Common myeloid progenitor, CD34-positive (primary cell): ENCODE measurements at places on chromosomes 13 and 19.
A peak's percentile ranks its signal among the peaks of the same experiment; 100 is the strongest.

GRCh38 chr13:44865722-44866410, 123.4 kb downstream of the NUFIP1 start:
- no peak for DNase-seq
- H3K4me1 ChIP-seq: no peaks in the 10 kb centered on the region
- H3K4me3 ChIP-seq: no peak overlapping the region
- H3K27ac ChIP-seq: no peak overlapping the region
- H3K27me3 ChIP-seq: no peaks in the 10 kb centered on the region
- no peaks in the 10 kb centered on the region for H3K36me3 ChIP-seq

DNA sequence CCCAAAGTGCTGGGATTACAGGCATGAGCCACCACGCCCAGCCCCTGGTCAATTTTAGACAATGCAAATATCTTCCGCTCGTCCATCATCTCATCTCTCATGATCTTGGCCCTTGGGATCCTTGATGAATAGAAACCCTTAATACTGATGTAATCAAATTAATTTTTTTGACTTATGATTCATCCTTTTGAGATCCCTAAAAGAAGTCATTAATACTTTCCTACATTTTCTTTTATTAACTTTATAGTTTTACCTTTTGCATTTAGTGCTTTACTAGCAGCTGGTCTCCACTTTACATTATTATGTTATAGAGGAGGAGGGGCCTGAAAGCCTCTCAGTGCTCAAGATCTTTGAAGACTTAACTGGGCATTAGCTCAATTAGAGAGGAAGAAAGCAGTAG, 7.7 kb upstream of the KASH5 start:
- DNase-seq: no peak
- H3K27ac ChIP-seq: no peak overlapping the region
- H3K36me3 ChIP-seq: no peaks in the 10 kb centered on the region
- no peaks in the 10 kb centered on the region for H3K4me1 ChIP-seq
- H3K4me3 ChIP-seq: no peak overlapping the region
- peaks cover 4% of the 10 kb centered on the region for H3K27me3 ChIP-seq

- DNase-seq: no peak
- no peak overlapping the region for H3K27ac ChIP-seq
- no peak overlapping the region for H3K4me3 ChIP-seq
- H3K36me3 ChIP-seq: no peaks in the 10 kb centered on the region
- no peaks in the 10 kb centered on the region for H3K27me3 ChIP-seq
These were observed 281.8 kb upstream of the ZNF507 start for GRCh38 chr19:32063601-32064000.

DNA sequence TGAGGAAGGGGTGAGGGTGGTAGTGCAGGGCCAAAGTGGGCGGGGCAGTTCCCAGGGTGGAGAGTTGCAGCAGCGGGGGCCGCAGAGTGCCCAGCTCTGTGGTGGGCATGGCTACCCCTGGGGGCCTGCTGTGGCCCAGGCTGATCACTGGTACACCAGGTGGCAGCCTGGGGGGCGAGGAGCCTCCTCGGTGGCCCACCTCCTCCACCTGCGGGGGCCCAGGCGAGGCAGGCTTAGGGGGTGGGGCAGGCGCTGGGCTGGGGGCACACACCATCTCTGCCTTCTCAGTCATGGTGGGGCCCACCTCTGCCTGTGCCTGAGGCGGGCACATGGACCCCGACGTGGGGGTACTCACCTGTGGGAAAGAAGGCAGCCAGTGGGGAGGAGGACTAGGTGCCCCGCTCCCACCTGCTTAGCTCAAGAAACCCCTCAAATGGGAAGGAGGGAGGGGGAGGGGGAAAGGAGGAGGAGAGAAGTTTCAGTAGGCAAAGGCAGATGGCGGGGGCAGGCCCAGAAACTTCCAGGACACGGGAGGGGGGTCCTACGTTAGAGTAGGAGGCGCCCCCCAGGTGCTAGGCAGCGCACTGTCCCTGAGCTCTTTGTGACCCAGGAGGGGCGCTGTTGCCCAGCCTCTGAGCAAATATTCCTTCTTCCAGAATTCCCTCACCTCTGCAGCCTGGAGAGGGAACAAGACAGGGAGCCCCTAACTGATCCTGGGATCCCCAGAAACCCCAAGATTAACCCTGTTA, 1.6 kb downstream of the LYL1 start:
- H3K4me3 ChIP-seq: peak overlapping the region; percentile 97
- H3K4me1 ChIP-seq: peaks cover 58% of the 10 kb centered on the region
- H3K36me3 ChIP-seq: no peaks in the 10 kb centered on the region
- peak; percentile 58 for DNase-seq

GRCh38 chr19:51150627-51151026, 8.5 kb downstream of the SIGLEC7 start:
- H3K27ac ChIP-seq: no peak overlapping the region
- H3K4me1 ChIP-seq: peaks cover 7% of the 10 kb centered on the region
- no peaks in the 10 kb centered on the region for H3K36me3 ChIP-seq
- no peak for DNase-seq
- no peak overlapping the region for H3K4me3 ChIP-seq

DNA sequence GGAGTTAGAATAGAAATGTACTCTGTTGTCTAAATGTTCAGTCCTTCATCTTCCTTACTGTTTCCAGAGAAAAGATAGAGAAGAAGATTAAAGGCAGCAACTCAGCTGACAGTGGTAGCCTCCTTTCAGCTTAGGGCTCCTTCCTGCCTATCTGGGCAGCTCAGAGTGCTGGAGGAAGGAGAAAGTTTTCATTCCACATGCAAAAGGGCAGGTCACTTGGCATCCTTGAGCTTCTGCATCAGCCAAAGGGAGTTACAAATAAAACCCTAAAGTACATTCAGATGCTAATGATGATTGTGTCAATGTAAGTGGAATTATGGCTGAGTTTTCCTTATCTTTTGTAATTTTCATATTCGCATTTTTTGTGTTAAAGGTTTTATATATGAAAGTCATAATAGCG, 58.9 kb downstream of the ESD start:
- H3K4me1 ChIP-seq: peaks cover 35% of the 10 kb centered on the region
- no peak for DNase-seq
- no peaks in the 10 kb centered on the region for H3K27me3 ChIP-seq
- no peak overlapping the region for H3K27ac ChIP-seq

- no peak overlapping the region for H3K4me3 ChIP-seq
- H3K27me3 ChIP-seq: no peaks in the 10 kb centered on the region
- DNase-seq: no peak
- H3K4me1 ChIP-seq: peaks cover 18% of the 10 kb centered on the region
These were observed 6.7 kb downstream of the ZBTB32 start for GRCh38 chr19:35710784-35711723.

GRCh38 chr19:46366620-46367292, 19.9 kb downstream of the PPP5C start:
- peaks cover 21% of the 10 kb centered on the region for H3K36me3 ChIP-seq
- H3K27me3 ChIP-seq: no peaks in the 10 kb centered on the region
- peaks cover 13% of the 10 kb centered on the region for H3K4me1 ChIP-seq
- no peak for DNase-seq

DNA sequence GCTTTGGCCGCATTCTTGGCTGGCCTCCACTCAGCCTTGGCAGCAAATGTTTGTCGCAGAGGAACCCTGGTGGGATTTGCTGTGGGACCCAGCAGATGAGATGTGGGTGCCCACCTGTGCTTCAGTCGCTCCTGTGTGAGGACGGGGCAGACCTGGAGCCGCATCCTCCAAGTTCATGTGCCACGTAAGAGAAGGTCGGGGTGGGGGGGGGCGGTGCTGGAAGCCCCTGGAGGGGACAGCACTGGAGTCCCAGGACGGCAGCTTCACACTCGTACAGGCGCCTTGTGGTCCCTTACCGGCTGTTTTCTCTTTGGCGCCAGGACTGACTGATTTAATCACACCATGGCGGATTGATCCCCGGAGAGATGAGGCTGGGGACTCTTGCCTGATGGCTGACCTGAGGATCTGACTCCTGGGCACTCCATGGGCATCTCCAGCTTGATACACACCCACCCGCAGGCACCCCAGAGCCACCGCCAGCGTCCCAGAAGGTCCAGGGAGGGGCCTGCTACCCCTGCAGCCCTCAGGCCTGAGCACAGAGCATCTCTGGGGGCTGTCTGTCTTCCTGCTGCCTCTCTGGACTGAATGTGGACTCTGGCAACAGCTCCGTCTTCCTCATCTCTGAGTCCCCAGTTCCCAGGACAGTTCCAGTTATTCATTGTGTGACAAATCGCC, 10.0 kb upstream of the GRTP1 start:
- H3K4me1 ChIP-seq: no peaks in the 10 kb centered on the region
- H3K27me3 ChIP-seq: peaks cover 3% of the 10 kb centered on the region
- DNase-seq: no peak
- H3K27ac ChIP-seq: no peak overlapping the region
- no peaks in the 10 kb centered on the region for H3K36me3 ChIP-seq

GRCh38 chr13:48153186-48153585, 58.3 kb upstream of the MED4 start:
- no peak for DNase-seq
- no peaks in the 10 kb centered on the region for H3K27me3 ChIP-seq
- no peak overlapping the region for H3K4me3 ChIP-seq
- no peak overlapping the region for H3K27ac ChIP-seq
- peaks cover 17% of the 10 kb centered on the region for H3K4me1 ChIP-seq

GRCh38 chr13:37313372-37313771, 207.9 kb upstream of the CSNK1A1L start:
- no peaks in the 10 kb centered on the region for H3K36me3 ChIP-seq
- DNase-seq: no peak
- no peaks in the 10 kb centered on the region for H3K4me1 ChIP-seq
- no peak overlapping the region for H3K4me3 ChIP-seq
- no peak overlapping the region for H3K27ac ChIP-seq

DNA sequence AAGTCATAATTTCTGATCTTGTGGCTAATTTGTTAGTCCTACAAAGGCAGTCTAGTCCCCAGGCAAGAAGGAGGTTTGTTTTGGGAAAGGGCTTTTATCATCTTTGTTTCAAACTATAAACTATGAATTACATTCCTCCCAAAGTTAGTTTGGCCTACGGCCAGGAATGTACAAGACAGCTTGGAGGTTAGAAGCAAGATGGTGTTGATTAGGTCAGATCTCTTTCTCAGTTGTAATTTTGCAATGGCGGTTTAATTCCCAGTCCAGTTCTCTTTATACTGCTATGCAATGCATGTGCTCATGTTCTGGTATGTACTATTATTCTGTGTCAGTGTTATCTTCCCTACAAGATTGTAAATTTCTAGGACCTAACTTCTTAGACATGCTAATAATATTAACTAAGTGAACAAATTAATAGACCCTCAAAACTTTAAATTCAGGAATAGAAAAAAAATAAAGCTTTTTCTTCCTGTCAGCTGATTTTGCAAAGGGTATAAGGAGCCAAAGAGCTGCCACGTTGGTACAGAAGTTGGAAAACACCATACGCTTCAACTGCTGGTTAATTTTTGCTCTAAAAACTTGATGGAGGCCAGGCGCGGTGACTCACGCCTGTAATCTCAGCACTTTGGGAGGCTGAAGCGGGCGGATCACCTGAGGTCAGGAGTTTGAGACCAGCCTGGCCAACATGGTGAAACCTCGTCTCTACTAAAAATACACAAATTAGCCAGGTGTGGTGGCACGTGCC, 1.3 kb upstream of the DNAJC15 start:
- H3K4me1 ChIP-seq: no peaks in the 10 kb centered on the region
- DNase-seq: no peak
- H3K27me3 ChIP-seq: no peaks in the 10 kb centered on the region

DNA sequence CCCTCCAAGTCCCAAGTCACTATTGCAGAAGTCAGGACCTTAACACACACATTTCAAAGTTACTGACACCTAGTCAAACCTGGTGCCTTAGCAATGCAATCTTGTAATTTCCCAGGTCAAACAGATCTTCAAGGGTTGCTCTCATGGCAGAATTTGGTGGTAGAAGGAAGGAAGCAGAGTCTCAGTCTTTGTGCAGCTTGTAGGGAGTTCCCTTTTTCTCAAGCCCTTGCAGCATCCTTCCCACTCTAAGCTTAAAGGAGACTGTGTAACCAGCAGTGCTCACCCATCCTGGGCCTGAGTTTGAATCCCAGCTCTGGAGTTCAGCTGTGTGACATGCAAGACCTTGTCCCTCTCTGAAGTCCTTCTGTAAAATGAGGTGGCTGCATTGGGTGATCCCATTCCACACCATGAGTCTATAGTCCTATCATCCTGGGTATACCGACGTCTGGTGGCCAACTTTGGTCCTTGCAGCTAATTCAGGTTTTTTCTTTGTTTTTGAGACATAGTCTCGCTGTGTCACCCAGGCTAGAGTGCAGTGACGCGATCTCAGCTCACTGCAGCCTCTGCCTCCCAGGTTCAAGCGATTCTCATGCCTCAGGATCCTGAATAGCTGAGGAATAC, 9.8 kb downstream of the SIGLEC10 start:
- no peaks in the 10 kb centered on the region for H3K36me3 ChIP-seq
- H3K4me3 ChIP-seq: no peak overlapping the region
- no peaks in the 10 kb centered on the region for H3K27me3 ChIP-seq
- DNase-seq: peak; percentile 85
- peaks cover 34% of the 10 kb centered on the region for H3K4me1 ChIP-seq
- no peak overlapping the region for H3K27ac ChIP-seq

GRCh38 chr13:49373716-49374115, 70.1 kb downstream of the CAB39L start:
- no peaks in the 10 kb centered on the region for H3K27me3 ChIP-seq
- DNase-seq: no peak
- no peaks in the 10 kb centered on the region for H3K36me3 ChIP-seq
- no peak overlapping the region for H3K27ac ChIP-seq
- no peak overlapping the region for H3K4me3 ChIP-seq

- H3K36me3 ChIP-seq: no peaks in the 10 kb centered on the region
- no peak overlapping the region for H3K4me3 ChIP-seq
- no peak for DNase-seq
- H3K27me3 ChIP-seq: no peaks in the 10 kb centered on the region
- H3K4me1 ChIP-seq: peaks cover 6% of the 10 kb centered on the region
These were observed 16.6 kb downstream of the ADAT3 start for GRCh38 chr19:1921825-1922224.

DNA sequence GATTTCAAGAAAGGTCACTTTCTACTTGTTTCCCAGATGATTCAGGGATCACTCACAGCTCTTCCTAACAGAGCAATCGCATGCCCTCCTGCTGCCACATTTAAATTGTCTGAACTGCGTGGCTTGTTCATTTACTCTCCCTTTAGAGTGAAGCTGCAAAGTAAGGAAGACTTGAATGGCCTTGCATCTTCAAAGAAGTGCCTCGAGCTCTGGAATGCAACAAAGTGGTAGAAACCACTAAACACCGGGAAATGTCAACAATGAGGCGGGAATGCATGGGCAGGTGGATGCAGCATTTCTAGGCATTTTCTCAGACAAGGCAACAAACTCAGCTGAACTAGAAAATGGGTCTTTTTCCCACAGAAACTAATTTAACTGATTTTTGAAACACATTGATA, 10.3 kb upstream of the DACH1 start:
- no peak for DNase-seq
- no peaks in the 10 kb centered on the region for H3K36me3 ChIP-seq
- H3K4me1 ChIP-seq: peaks cover 3% of the 10 kb centered on the region
- no peaks in the 10 kb centered on the region for H3K27me3 ChIP-seq
- no peak overlapping the region for H3K4me3 ChIP-seq

- H3K36me3 ChIP-seq: no peaks in the 10 kb centered on the region
- H3K4me3 ChIP-seq: no peak overlapping the region
- DNase-seq: no peak
- no peaks in the 10 kb centered on the region for H3K4me1 ChIP-seq
These were observed 57.2 kb downstream of the TNFRSF19 start for GRCh38 chr13:23627410-23627809.

GRCh38 chr19:18996351-18996750, 37.0 kb downstream of the SUGP2 start:
- DNase-seq: no peak
- no peaks in the 10 kb centered on the region for H3K27me3 ChIP-seq
- H3K36me3 ChIP-seq: peaks cover 28% of the 10 kb centered on the region
- H3K4me3 ChIP-seq: no peak overlapping the region

- no peak for DNase-seq
- H3K4me3 ChIP-seq: no peak overlapping the region
- no peaks in the 10 kb centered on the region for H3K27me3 ChIP-seq
- H3K4me1 ChIP-seq: no peaks in the 10 kb centered on the region
These were observed 119.5 kb downstream of the FLT1 start for GRCh38 chr13:28375250-28375930.

GRCh38 chr13:66200555-66200954, 1029.6 kb downstream of the PCDH9 start:
- H3K36me3 ChIP-seq: no peaks in the 10 kb centered on the region
- H3K27me3 ChIP-seq: no peaks in the 10 kb centered on the region
- no peak for DNase-seq
